ENCODE measurements at places on chromosomes 5 and 9.

DNA sequence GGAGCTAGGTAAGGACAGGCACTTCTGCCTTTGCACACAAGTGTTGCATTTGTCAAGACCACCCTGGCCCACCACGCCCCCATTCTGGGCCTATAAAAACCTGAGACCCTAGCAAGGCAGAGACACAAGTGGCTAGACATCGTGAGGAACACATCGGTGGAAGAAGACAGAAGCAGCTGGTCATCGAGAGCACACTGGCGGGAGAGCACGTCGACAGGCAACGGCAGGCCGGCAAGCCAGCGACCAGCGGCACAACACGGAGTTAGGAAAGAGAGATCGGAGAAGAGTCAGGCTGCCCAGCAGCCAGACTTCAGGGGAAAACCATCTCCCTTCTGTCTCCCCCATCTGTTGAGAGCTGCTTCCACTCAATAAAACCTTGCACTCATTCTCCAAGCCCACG, 76.1 kb downstream of the HRH2 start:
- H3K4me3 ChIP-seq, result no peak overlapping the region
- peaks cover 5% of the 10 kb centered on the region for H3K4me1 ChIP-seq
- peaks cover 3% of the 10 kb centered on the region for H3K36me3 ChIP-seq
- DNase-seq, result no peak
- no peak overlapping the region for H3K27ac ChIP-seq

GRCh38 chr5:16957304-16958196, 21.5 kb upstream of the MYO10 start:
- H3K4me3 ChIP-seq, result no peak overlapping the region
- no peaks in the 10 kb centered on the region for H3K36me3 ChIP-seq
- no peaks in the 10 kb centered on the region for H3K27me3 ChIP-seq
- no peak overlapping the region for H3K27ac ChIP-seq
- DNase-seq, result no peak

DNA sequence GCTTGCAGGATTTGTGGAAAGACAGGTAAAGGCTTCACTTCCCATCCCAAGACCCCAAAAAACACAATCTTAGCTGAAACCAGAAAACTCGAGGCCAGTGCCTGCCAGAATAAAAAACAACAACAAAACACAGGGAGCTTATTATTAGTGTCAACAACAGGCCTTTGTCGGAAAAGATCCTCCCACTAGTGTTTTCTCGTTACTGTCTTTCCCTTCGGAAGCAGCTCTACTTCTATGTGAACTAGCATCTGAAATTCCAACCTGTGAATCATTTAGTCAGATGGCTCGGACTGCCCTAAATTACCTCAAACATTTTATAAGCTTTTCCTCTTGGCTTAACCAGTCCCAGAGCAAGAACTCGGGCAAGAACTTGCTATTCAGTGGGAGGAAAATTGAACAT, 122.2 kb upstream of the GNA14 start:
- peaks cover 2% of the 10 kb centered on the region for H3K36me3 ChIP-seq
- peaks cover 4% of the 10 kb centered on the region for H3K4me1 ChIP-seq
- H3K27me3 ChIP-seq, result no peaks in the 10 kb centered on the region
- H3K4me3 ChIP-seq, result no peak overlapping the region
- no peak for DNase-seq

GRCh38 chr5:135526924-135527323, 8.8 kb downstream of the NEUROG1 start:
- peaks cover 3% of the 10 kb centered on the region for H3K36me3 ChIP-seq
- DNase-seq, result no peak
- no peak overlapping the region for H3K4me3 ChIP-seq
- peaks cover 62% of the 10 kb centered on the region for H3K27me3 ChIP-seq
- no peaks in the 10 kb centered on the region for H3K4me1 ChIP-seq

DNA sequence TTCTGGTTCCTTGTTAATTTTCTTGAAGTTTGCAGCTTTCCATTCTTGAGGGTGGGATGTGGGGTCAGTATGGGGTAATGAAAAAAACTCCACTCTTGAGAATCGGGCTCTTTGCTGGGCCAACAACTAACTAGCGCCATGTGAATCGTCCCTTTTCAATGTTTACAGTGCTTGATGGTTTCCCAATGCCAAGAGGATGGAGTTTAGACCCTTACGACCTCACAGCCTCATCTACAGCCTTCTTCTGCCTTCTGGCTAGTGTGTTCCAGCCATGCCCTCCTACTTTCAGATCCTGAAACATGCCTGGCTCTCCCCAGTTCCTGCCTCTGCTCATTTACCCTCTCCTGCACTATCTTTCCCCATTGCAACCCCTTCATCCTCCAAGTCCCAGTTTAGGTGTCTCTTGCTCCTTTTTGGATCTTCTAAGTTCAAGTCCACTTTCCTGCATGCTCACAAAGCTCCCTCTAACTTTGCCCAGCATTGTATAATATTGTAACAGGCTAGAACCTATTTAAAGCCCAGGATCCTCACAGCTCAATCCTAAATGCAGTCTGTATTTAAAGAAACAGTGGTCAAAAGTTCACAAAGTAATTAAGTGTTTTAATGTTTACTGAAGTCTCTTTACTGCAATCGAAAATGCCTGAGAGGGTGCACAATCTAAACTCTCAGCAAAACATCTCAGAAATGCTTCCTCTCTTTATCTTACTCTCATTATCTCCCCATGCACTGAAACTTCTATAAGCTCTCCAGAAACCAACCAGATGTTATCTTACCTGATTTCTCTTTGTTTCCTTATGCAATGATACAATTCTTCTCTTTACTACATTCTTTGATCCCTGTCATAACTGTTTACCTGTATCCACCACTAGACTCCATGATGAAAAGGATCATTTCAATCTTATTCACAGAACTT, 20.6 kb upstream of the CAST start:
- peak overlapping the region; percentile 90 for H3K27ac ChIP-seq
- DNase-seq, result no peak
- peaks cover 8% of the 10 kb centered on the region for H3K27me3 ChIP-seq
- peak overlapping the region; percentile 56 for H3K4me3 ChIP-seq
- H3K36me3 ChIP-seq, result no peaks in the 10 kb centered on the region
- H3K4me1 ChIP-seq, result peaks cover 9% of the 10 kb centered on the region

- no peak overlapping the region for H3K27ac ChIP-seq
- H3K36me3 ChIP-seq, result no peaks in the 10 kb centered on the region
- H3K4me3 ChIP-seq, result no peak overlapping the region
- H3K27me3 ChIP-seq, result no peaks in the 10 kb centered on the region
Measured at GRCh38 chr5:120073722-120074121, 390.4 kb upstream of the PRR16 start.
